ENCODE measurements at places on chromosomes 11 and 22.
A peak's percentile ranks its signal among the peaks of the same experiment; 100 is the strongest.

GRCh38 chr11:31160504-31161422, 208.8 kb downstream of the DCDC1 start:
- DNase-seq, result peak; percentile 18

DNA sequence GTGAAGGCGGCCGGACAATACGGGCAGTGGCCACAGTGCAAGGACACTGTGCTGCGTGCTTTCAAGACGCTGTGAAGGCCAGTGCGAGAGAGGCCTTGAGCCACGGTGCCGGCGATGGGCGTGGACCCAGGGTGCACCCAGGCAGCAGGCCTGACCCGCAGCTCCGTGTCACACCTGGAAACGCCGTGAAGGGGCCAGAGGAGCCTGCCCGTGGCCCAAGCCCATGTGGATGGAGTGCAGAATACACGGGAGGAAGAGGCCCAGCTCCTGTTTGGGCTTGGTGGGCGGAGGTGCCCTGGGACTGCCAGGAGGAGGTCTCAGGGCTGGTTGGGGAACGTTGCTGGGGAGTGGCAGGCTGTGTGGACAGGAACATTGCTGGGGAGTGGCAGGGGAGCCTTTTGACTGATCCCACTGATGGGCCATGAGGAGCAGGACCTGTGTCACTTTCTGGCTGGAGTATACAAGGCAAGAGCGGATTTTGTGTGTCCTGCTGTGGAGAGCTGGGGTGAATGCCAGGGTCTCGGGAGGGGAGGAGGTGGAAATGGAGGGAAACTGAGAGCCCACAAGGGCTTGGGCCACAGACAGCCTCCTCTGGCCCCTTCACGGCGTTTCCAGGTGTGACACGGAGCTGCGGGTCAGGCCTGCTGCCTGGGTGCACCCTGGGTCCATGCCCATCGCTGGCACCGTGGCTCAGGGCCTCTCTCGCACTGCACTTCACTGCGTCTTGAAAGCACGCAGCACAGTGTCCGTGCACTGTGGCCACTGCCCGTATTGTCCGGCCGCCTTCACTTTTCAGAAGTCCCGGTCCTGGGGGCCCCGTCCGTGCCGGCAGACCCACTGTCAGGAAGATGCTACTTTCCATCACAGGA, 925.4 kb downstream of the BRD1 start:
- no peak for DNase-seq

DNA sequence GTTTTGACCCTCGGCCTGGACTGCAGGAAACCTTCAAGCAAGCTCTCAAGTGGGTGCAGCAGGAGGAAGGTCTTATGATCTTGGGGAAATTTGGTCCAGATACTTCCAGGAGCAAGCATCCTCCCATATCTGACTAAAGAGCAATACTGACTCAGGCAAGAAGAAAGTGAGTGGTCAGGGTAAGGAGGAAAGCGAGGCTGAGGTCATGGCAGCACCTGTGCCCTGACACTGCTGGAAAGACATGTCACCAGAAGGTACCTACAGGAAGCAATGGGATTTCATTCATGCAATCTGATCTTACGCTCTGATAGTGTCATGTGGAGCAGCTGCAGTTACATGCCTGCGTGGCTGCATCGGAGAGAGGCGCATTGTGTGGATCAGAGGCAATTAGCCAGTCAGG, 6.5 kb upstream of the TOP3B start:
- no peak for DNase-seq

GRCh38 chr11:1218256-1218787, 4.5 kb upstream of the MUC5B start:
- DNase-seq, result no peak

DNA sequence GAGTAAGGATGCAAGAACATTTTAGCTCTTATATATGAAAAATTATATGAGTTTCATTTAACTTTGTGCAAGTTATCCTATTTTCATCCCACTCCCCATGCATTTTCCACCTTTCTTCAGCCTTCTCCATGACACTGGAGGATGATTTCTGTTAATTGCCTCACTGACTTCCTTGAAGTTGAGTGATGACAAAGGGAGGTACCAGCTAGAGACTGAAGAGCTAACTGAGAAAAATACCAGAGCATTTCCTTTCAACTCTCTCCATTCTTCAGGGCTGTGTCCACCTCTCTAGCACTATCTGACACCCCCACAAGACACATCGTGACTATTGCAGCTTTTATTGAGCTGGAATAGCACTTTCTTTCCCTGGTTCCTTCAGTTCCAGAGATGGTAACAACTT, 711.6 kb upstream of the LRRC4C start:
- DNase-seq, result no peak

Data from NCI-H1105 (cell line).